ENCODE measurements at places on chromosomes 11 and 22.

DNA sequence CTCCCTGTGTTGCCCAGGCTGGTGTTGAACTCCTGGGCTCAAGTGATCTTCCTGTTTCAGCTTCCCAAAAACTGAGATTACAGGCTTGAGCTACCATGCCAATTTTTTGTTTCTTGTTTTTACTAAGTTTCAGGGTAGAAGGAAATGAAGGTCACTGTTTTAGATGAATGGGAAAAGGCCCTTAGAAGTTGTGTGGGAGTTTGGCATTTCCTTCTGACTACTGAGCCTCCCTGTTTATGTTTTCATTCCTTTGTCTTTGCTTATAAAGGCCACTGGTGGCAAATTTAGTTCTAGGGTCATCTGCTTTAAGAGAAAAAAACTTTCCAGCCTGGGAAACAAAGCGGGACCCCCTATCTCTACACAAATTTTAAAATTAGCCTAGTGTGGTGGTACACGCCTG lies 22.1 kb downstream of the SRPRA start:
- DNase-seq: no peak

DNA sequence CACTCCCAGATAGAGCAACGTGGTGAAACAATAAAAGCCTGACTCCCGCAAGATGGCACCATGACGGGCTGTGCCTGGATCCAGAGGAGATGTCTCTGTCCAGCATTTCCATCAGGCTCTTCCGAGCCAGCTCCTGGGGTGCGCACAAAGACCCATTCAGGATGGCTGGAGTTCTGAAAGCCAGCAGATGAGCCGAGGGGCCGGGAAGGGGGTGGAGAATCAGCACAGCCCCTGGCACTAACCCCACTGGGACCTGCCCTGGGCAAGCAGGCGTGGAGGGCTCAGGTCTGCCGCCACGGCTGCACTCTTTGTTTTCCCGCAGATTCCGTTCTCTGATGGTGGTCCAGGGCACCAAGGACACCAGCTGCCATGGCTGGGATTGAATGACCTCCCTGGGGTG lies 97.2 kb upstream of the BLID start:
- no peak for DNase-seq

GRCh38 chr22:22552630-22553029 lies 6.4 kb downstream of the PRAME start:
- no peak for DNase-seq

GRCh38 chr11:124873951-124874350 lies 8.7 kb downstream of the ROBO3 start:
- no peak for DNase-seq

GRCh38 chr22:36067235-36067558 lies 38.6 kb upstream of the RBFOX2 start:
- DNase-seq: no peak

GRCh38 chr11:73284106-73284505 lies 12.0 kb downstream of the P2RY6 start:
- no peak for DNase-seq

DNA sequence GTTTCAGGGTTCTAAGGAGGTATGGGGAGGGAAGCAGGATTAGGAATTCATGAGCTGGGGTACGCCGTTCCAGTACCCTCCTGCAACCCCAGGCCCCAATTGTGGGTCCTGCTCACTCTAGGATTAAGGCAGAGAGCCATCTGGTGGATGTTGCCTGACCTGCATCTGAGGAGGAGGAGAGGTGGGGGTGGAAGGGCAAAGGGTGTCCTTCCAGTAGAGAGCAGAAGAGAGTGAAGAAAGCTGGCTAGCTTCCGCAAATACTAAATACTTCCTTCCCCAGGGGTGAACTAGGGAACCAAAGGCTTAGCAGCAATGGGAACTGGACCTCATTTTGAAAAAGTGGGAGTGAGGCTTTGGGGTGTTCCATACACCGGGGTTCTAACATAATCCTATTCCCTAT lies 10.6 kb downstream of the LRRC51 start:
- DNase-seq: peak; percentile 73

GRCh38 chr11:32529994-32530588 lies 53.5 kb upstream of the EIF3M start:
- DNase-seq: no peak

GRCh38 chr22:33126881-33127280 lies 68.7 kb upstream of the SYN3 start:
- DNase-seq: no peak

DNA sequence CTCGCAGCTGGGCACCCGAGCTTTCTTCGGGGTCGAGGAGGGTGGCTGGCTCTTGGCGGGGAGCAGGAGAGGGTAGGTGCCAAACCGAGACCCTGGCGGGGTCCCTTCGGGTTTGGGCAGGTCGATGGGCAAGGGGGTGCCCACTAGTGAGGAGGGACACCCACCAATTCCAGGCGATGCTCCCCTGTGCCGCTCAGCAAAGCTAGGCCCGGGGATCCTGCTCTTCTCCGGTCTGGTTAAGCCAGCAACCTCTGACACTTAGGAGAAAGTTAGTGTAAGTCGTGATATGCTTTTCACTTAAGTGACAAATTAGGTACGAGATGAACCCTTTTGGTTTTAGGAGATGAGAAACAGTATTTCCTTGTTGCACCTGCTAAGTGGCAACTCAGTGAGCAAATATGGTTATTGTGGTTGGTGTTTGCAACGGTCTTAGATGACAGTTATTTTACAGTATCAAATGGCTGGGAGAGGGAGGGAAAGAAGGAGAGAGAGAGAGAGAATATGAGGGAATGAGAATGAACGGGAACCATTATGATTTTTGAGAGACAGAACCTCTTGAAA lies 565 bp downstream of the NUCB2 start:
- peak; percentile 50 for DNase-seq

DNA sequence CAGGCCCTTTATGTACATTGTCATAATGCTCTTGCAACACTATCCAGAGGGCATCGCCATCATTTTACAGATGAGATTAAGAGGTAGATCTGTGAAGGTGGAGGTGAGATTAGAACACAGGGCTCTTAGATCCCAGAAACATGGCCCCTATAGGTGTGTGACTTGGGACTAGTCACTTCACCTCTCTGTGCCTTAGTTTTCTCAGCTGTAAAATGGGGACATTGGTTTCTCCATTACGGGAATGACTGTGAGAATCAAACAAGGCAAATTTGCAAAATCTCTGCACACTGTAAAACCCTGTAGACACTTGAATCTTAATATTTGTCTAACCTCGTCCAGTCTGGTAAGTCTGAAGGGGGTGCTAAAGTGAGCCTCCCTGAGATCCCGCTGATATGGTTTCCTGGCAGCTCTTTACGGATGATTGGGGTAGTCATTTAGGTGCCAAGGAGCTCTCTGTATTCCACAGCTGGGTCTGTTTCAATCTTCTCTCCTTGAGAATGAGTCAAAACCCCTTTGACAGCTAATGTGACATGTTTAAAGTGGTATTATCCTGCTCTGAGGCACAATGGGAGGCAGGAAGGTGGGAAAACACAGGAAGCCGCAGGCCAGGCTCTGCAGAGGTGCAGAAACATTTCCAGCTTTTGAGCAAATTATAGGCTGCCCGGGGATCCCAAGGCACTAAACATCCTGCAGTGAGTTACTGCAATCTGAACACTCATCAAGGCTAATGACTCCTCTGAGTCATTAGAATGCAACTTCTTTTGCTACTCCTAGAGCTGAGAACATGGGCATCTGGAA lies 140.8 kb downstream of the CCDC81 start:
- no peak for DNase-seq

DNA sequence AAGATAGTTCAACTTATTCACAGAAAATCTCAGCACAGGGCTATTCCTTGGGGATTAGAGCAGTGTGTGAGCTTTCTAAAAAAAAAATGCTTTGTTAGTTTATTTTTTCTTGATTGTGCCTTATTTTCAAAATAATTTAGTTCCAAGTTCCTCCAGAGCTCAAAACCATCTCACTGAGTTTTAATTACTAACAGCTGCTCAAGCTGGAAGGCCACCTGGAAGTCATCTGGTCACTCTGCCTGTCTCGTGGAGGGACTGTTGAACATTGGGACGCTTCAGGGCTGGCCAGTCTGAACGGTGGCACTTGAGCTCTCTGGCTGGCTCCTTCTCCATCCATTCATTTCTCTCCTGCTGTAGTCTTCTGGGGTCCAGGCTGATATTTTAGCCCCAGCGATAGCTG lies 4.0 kb downstream of the OR51E1 start:
- no peak for DNase-seq

DNA sequence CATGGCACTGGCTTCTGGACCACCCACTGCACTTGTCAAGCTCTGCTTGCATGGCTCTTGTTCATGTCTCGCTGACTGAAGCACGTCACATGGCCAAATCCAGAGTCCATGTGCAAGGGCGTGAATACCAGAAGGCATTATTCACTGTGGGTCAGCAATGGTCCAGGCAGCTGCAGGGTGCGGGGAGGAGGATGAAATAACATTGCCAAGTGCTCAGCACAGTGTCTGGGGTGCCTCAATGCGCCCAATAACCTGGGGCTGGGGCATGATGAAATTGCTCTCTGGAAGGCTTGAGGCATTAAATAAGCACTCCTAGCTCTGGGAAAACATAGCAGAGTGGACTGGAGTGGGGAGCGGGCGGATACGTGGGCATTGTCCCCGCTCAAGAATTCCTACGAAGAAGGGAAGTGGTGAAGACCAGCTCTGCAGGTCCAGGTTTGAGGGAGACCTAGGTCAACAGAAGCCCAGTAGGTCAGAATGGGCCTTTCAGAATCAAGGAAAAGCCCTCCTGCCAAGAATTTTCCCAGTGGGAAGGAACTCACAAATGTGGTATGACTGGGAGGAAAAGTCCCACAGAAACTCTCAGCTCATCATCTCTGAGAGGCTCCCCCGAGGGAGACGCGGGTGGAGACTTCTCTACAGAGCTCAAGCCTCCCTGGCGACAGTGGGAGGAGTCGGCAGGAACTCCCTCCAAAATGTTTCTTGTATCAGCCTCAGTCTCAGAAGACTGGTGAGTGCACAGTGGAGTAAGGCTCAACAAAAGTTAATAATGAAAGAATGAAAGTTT lies 15.3 kb upstream of the ACCSL start:
- no peak for DNase-seq

- peak; percentile 71 for DNase-seq
Measured at GRCh38 chr11:62880231-62880802, 379 bp upstream of the SLC3A2 start.

- no peak for DNase-seq
Measured at GRCh38 chr22:37319469-37319868, 37.2 kb downstream of the CYTH4 start.

GRCh38 chr11:71379701-71380100 lies 68.5 kb downstream of the DHCR7 start:
- no peak for DNase-seq

Data from activated CD4-positive, alpha-beta T cell treated with anti-CD3 and anti-CD28 coated beads for 48 hours (primary cell).